Endothelial cell of umbilical vein (primary cell): ENCODE measurements at places on chromosomes 2 and 18.
A peak's percentile ranks its signal among the peaks of the same experiment; 100 is the strongest.

GRCh38 chr2:200447139-200447855 lies 62.6 kb downstream of the KCTD18 start:
- DNase-seq, result no peak

DNA sequence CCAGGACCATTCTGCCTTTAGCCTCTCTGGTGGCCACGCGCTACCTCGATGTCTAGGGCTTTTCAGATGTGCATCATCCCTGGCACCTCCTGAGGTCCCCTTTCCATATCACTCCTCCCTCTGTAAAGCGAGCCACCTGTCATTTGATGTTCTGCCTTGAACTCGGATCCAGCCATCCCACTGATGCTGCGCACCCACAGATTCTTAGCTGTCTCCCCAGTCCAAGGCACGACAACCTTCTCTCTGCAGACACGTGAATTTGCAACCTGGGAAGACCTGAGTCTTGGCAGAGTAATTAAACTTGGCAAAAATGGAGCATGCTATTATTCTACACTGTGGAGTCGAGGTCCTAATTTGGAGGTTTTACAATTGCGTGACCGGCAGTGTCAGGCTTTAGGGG lies 61.9 kb downstream of the NGEF start:
- DNase-seq, result no peak

GRCh38 chr2:148279216-148279615 lies 258.3 kb downstream of the MBD5 start:
- DNase-seq, result no peak

DNA sequence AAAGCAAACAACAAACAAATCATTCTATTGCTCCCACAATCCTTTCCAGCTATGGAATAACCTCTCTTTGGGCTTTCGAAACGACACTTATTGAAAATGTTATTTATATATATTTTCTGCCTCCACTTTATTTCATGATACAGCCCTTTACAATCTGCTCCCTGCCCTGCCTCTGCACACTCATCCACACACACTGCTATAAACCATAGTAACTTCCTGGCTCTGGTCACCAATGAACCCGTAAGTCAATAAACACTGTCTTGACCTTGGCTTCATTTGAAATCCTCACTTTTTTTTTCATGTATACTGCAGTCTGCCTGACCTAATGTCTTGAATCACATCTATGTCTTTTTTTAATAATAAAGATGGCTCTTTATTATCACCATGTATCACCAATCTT lies 161.5 kb downstream of the SLC39A10 start:
- peak; percentile 53 for DNase-seq

GRCh38 chr2:43274055-43274454 lies 47.6 kb upstream of the ZFP36L2 start:
- no peak for DNase-seq

- no peak for DNase-seq
Observed at GRCh38 chr2:201855356-201855755, 49.0 kb downstream of the CDK15 start.

- peak; percentile 45 for DNase-seq
Observed at GRCh38 chr2:215635788-215636139, 199.9 kb upstream of the FN1 start.

DNA sequence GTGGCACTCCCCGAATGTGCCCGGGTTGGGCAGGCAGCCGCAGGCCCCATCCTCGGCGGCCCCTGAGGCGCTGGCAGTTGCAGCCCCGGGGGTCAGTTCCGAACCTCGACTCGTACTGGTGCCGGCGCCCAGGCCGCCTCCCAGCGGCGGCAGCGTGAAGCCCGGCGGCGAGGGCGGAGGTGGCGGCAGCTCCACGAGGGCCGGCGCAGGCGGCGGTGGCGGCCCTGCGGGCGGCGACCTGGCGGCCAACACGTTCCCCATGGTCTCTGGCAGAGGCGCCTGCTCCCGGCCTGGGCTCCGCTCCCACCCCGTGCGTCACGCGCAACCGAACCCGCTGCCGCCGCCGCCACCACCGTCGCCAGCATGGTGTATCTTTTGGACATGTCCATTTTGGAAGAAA lies 196.3 kb downstream of the CCDC74A start:
- DNase-seq, result no peak

GRCh38 chr2:161662373-161662772 lies 38.2 kb downstream of the SLC4A10 start:
- no peak for DNase-seq

DNA sequence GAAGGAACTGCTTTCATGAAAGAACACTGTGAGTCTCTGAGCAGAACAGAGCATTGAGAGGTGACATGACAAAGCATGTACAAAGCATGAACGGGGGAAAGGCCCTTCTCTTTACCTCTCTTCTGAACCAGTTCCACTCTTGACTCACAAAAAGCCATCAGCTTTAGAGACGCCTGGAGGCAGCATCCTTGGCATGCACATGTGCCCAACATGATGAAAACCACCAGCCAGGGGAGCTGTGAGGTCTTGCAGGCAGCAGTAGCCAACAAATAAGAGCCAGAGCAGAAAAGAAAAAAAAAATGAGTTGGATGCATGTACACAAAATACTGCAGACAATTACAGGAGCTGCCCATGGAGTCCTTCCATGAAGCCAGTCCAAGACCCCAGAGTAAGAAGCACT lies 95.5 kb upstream of the AGAP1 start:
- no peak for DNase-seq
